ENCODE measurements at places on chromosomes 5 and 9.
A peak's percentile ranks its signal among the peaks of the same experiment; 100 is the strongest.

GRCh38 chr5:79582186-79582585 is 30.1 kb upstream of the TENT2 start:
- no peak for DNase-seq

DNA sequence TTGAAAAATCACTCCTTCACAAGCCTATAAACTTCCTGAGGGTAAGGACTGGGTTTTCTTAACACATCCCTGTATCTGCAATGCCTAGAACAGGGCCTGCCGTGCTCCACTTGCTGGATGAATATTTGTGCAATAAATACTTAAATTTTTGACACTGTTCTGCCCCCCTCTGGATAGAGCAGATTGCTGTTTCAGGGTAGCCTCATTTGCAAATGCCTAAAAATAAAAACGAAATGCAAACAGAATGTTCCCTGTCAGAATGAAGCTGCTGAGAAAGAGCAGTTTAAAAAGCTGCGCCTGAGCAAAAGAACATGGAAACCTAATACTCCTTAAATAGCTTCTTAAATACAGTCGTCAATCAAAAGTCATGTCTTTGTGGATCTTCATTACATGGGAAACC is 385.3 kb downstream of the PRELID2 start:
- no peak for DNase-seq

- DNase-seq, result no peak
Measured at GRCh38 chr9:36765077-36765390, 192.3 kb downstream of the MELK start.

GRCh38 chr9:28853477-28853876 is 1280.2 kb upstream of the C9orf72 start:
- DNase-seq, result no peak

DNA sequence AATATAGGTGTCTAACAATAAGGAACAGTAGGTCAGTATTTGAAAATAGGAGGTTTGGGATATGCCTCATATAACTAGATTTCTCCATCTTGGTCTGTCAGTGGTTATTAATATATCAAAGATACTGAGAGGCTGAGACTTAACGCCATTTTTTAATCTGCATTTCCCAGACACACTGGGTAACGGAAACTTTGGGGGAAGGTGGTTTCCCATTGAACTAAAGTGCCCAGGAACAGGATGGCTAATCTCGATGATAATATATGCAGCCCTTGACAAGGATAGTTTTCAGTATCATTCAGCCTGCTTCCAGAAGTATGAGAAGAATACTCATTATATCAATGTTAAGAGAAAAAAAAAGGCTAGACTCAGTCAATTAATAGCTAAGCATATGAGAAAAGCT is 30.7 kb downstream of the EFNA5 start:
- no peak for DNase-seq

GRCh38 chr5:155729684-155730059 is 597.3 kb upstream of the SGCD start:
- peak; percentile 24 for DNase-seq

DNA sequence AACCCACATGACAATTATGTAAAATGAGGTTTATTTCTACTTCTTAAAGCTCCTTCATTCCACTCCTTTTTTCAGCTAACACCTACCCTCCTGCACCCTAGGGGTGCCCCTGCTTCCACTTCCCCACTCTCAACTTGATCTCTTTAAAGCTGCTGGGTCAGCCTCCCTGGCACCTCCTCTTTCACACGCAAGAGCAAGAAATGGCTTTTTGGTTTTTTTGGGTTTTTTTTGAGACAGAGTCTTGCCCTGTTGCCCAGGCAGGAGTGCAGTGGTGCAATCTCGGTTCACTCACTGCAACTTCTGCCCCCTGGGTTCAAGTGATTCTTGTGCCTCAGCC is 64.4 kb downstream of the SUSD1 start:
- no peak for DNase-seq

- no peak for DNase-seq
Measured at GRCh38 chr5:28415791-28416443, 1377.5 kb upstream of the CDH9 start.

DNA sequence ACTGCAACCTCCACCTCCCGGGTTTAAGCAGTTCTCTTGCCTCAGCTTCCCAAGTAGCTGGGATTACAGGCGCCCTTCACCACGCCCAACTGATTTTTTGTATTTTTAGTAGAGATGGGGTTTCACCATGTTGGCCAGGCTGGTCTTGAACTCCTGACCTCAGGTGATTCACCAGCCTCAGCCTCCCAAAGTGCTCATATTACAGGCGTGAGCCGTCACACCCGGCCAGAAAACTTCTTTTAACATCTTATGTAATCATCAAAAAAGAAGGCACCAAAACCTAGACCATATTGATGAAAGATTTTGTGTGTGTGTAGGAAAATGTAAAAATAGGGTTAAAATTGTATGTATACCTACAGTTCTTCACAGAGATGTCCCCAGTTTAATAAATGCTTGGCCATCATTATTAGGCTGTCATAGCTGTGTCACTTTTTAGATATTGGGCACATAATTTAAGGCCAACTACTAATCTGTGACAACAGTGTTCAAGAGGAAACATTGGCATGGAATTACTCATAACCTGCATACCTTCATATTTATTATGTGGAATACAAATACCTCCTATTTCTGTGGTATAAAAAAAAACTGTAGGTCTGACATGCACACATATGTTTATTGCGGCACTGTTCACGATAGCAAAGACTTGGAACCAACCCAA is 44.4 kb downstream of the RAD50 start:
- no peak for DNase-seq

GRCh38 chr9:90834828-90835595 is 33.4 kb downstream of the SYK start:
- DNase-seq, result no peak

DNA sequence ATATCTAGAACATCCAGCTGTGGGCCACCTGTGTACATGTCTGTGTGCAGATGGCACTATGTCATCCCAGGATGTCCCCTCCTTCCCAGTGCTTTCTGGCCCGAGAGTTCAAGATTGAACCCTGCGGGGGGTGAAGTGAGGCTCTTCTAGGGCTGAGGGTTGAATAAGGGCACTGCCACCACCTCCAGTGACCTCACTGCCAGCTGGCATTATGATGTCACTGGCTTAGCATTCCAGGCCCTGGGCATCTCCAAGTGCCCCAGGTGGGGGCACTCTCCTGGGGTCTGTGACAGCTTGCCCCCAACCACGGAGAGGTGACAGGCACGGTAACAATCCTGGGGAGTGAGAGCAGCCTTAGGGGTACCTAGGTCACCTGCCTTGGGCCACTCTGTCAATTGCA is 27.1 kb downstream of the CXXC5 start:
- DNase-seq, result no peak
